Heart right ventricle (tissue), 16 donors: ENCODE measurements at places on chromosomes 13 and 19. TPM values are rescaled to one million over a fixed set of nuclear protein-coding genes. Genes with fewer than 3 reads are reported as not detected.
A peak's percentile ranks its signal among the peaks of the same experiment; 100 is the strongest.

DNA sequence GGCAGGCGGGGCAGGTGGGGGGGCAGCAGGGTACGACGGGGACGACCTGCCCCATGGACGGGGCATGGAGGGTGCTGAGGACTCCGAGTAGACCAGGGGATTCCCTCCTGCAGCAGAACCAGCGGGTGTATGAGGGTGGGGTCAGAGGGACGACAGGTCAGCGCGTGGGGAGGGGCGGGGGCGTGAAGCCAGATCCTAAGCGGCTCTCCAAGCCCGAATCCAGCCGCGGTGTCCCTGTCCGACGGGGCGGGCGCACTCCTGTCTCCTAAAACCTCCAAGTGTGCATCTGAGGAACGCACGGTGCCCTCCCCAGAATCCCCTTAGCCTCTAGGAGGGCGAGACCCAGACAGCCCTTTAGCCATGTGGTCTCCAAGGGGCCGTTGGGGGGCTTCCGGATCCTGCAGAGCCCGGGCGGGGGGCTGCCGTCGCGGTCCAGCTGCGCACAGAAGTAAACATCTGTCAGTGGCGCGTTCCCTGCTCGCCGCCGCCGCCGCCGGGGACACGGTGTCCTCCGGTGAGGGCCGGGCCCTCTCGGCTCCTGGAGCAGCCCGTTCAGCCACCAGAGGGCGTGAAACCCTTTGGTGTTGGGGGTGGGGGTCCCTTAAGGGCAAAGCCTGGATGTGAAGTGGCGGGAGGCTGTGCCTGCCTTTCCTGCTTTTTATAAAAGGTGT lies 730 bp downstream of the NRTN start:
- peak; percentile 58 for DNase-seq

MYPOP gene
- total RNA-seq, result 13.4 TPM

ZNF773 gene
- total RNA-seq, result 5.1 TPM

DNA sequence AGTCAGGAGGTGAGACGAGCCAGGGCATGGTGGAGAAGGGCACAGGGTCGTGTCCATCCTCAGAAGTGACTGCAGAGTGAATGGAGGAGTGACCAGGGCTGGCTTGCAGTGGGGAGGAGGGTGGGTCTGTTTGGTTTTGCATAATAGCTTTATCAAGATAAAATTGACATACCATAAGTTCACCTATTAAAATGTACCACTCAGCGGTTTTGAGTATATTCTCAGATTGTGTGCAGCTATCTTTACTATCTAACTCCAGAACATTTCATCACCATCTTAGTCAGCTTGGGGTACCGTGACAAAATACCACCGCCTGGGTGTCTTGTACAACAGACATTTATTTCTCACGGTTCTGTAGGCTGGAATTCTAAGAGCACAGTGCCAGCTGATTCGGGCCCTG lies 13.2 kb downstream of the ZNF8 start:
- DNase-seq, result no peak

GRCh38 chr13:39451860-39452301 lies 151.1 kb downstream of the LHFPL6 start:
- peak; percentile 63 for DNase-seq

DNA sequence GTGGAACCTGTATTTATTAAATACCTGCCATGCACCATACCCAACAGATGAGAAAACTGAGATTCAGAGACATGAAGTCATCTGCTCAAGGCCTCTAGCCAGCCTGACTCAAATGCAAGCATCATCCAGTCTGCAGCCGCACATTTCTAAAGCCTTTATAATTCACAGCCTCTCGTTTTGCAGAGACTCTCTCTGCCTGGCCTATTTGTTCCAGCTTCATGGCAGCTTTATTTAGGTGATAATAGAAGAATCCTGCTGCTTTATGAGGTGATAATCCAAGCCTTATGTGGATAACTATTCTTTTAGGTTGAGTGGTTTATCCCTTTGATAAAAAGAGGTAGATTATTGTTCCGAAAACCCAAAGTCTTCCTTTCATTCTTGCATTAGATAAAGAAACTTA lies 58.4 kb downstream of the OXGR1 start:
- no peak for DNase-seq

DNA sequence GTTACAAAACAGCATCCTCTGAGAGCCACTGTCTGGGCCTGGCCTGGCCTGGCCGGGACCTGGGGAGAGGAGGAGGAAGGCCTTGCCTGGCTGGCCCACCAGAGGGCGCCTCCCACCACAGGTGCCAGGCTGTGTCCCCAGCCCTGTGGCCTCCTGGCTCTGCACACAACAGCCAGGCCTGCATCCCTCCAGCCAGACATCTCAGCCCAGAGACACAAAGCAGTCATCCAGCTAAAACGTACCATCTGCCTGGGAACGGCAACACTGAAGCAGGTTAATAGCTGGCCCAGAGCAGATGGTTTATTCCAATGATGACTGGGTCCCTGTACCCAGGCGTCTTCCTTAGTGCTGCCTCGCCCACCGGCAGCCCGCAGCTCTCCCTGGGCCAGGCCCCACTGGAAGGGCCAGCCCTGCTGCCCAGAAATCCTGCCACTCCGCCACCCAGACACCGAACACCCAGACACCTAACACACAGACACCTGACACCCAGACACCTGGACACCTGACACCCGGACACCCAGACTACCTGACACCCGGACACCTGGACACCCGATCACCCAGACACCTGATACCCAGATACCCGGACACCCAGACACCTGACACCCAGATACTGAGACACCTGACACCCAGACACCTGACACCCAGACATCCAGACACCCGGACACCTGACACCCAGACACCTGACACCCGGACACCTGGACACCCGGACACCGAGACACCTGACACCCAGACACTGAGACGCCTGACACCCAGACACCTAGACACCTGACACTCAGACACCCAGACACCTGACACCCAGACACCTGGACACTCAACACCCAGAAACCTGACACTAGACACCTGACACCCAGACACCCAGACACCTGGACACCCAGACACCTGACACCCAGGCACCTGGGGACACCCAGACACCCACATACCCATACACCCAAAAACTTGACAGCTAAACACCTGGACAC lies 20.1 kb downstream of the C19orf12 start:
- peak; percentile 73 for DNase-seq

DNA sequence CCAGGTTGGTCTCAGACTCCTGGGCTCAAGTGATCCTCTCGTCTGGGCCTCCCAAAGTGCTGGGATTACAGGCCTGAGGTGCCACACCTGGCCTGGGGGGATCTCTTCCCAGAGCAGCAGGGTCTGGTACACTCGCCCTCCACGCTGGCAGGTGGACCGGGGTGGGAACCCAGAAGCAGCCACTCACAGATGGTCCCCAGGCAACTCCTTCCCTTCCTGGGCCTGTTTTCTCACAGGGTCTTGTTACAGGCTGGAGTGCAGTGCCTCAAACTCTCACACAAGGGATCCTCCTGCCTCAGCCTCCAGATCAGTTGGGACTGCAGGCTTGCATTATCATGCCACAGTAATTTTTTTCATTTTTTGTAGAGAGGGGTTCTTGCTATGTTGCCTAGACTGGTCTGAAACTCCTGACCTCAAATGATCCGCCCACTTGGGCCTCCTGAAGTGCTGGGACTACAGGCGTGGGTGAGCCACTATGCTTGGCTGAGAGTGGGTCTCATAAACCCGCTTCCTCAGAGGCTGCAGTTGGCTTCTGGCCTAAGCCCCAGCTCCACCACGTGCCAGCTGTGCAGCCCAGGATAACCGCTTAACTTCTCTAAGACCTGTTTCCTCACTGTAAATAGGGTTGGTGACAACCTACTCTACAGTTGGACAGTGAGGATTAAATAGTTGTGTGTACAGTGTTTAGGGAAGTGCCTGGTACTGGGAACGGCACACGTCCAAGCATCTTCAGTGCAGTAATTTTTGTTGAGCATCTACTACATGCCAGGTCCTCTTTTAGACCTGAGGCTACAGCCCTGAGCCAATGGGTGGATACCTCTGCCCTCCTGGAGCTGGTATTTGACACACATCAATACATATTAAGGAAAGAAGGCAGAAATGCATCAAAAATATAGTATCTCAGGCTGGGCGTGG lies 871 bp upstream of the CCER2 start:
- no peak for DNase-seq

PGLYRP2 gene
- total RNA-seq, result not detected

GRCh38 chr13:84192125-84192524 lies 309.9 kb upstream of the SLITRK1 start:
- no peak for DNase-seq

REXO1 gene
- 16.9 TPM for total RNA-seq

SOX1 gene
- total RNA-seq, result not detected

GRCh38 chr13:112651311-112651710 lies 38.5 kb upstream of the ATP11A start:
- DNase-seq, result no peak

DNA sequence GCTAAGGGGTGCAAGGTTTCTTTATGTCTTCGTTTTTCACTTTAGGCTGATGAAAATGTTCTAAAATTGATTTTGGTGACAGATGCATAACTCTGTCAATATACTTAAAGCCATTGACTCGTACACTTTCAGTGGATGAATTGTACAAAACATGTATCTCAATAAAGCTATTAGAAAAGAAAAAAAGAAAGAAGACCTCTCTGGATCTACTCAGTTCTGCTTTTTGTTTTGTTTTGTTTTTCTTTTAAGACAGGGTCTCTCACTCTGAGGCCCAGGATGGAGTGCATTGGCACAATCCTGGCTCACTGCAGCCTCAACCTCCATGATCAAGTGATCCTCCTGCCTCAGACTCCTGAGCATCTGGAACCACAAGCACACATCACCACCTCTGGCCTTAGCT lies 3.5 kb downstream of the SIGLEC5 start:
- no peak for DNase-seq

DNA sequence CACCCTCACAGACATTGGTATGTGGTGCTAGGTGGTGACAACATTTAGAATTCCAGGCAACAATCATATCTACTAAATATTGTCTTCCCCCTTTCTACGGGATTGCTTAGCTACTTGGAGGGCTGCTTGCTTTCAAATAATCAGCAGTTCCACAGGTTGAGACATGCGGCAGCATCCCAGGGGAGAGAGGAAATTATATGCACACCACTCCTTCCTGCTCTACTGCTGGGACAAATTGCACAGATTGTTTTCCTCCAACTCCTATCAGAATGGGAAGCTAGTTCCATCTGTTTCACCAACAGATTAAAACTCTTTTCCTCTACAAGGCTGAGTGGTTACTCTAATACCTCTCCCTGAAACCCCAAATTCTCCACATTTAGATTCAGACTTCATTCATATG lies 275.4 kb downstream of the DNAJC15 start:
- DNase-seq, result no peak

CKM gene
- 4,619 TPM for total RNA-seq

DNA sequence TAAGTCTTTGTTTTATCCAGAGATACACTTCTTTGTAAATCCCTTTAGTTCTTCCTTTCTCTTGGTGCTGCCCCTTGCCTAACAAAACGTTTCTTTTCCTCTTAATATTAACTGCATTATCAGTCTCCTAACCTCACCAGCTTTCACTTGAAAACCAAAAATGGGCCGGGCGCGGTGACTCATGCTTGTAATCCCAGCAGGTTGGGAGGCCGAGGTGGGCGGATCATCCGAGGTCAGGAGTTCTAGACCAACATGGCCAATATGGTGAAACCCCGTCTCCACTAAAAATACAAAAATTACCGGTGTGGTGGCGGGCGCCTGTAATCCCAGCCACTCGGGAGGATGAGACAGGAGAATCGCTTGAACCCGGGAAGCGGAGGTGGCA lies 329.8 kb upstream of the MIR17HG start:
- no peak for DNase-seq

GRCh38 chr19:28445826-28446225 lies 767.1 kb downstream of the UQCRFS1 start:
- no peak for DNase-seq

DNA sequence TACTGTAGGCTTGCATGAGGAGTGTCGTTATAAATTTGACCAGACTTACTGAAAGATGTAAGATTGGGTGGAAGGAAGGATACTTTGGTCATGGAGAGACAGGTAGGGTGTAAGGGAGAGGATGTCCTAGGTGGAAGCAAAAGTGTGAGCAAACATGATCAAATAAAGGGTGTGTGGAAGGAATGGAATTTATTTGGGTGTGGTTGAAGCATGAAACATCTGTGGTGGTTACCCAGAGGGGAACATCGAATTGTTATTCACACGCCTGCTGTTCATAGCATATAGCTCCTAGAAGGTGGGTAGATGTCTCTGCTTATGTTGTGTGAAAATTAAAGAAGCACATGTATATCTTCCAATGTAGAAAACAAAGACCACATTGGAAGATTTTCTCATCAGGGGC lies 157.7 kb downstream of the ATP8A2 start:
- no peak for DNase-seq

GRCh38 chr19:42253245-42254088 lies 1.5 kb downstream of the ERF start:
- DNase-seq, result peak; percentile 66

DNA sequence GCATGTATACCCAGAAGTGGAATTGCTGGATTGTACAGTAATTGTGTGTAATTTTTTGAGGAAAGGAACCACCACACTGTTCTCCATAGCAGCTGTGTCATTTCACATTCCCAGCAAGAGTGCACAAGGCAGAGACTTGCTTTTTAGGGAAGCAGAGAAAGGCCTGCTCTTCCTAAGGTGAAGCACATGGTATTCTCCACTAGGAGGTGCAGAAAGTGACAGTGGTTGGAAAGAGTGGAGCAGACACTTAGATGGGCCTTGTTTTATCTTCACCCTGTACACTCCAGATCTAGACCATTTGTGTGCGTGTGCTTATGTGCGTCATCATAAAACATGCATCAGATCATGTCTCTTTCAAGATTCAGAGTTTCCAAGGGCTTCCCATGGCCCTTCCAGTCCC lies 35.0 kb downstream of the FAM124A start:
- DNase-seq, result no peak

GRCh38 chr19:12733369-12734214 lies 892 bp downstream of the TRIR start:
- no peak for DNase-seq

DNA sequence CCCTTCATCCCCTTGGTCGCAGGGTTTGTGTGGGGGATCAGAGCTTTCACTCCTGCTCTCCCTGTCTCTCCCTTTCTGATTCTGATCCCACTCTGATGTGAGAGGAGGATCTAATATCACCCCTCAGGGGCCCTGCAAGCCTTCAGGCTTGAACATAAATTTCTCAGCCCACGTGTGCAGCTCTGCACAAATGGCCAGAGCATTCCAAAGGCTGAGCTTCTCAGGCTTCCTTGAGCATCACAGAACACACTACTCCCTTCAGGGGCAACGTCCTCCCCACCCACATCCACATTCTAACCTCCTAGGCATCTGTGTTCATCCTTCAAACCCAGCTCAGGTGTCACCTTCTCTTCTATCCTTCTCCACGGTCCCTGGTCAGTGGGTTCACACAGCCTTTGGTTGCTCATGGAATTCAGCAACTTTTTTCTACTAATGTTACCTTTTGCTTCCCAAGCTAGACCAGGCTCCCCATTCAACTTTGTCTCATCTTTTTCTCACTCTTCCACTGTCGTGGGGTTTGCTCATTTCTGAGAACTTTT lies 24.4 kb upstream of the DOCK9 start:
- no peak for DNase-seq

PTPRH gene
- 0.44 TPM for total RNA-seq

- DNase-seq, result no peak
These were observed 3.2 kb downstream of the RAB11B start for GRCh38 chr19:8393192-8393870.

ANGPTL8 gene
- total RNA-seq, result not detected
